Activated naive CD4-positive, alpha-beta T cell treated with anti-CD3 and anti-CD28 coated beads, Interleukin-2, amount 50 U/mL, for 72 hours (primary cell): ENCODE measurements at places on chromosomes 11 and 22. TPM values are rescaled to one million over a fixed set of nuclear protein-coding genes. Genes with fewer than 3 reads are reported as not detected.

Gene LRFN4
- total RNA-seq: 23.9 TPM

Gene OVCH2
- not detected for total RNA-seq

DNA sequence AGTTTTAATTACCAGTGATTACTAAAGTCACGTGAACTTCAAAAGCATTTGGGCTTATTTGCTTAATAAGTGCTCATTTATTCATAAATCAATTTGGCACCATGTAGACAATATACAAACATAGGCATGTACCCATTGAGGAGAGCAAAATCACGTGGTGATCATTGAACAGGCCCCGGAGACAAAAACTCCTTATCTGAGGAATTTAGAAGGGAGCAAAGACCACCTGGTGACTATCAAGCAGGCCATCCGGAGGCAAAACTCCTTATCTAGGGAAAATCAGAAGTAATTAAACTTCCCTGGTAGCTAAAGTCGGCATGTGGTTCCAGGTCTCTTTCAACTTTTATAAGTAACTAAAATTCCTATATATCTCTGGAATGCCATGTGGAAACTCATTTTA, 5.7 kb upstream of the BTBD10 start:
- DNase-seq: no peak

DNA sequence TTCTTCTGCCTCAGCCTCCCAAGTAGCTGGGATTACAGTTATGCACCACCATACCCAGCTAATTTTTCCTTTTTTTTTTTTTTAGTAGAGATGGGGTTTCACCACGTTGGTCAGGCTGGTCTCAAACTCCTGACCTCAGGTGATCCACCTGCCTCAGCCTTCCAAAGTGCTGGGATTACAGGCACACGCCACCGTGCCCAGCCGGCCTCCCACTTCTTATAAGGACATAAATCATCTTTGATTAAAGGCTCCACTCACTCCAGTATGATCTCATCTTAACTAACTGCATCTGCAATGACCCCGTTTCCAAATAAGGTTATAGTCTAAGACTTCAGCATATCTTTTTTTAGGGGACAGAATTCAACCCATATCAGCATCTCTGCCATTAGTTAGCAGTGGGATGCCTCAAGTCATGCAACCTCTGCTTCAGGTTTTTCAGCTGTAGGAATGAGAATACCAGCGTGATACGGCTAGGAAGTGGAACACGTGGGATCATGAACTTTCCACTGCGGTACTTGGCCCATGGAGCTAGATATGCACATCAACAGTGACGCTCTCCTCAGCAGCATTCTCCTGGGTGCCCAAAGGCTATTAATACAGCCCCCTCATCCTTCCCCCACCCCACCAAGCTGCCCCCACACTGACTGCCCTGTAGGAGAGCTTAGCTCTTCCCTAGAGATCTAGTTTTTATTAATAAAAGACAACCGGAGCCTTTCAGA, 41.4 kb downstream of the MCHR1 start:
- DNase-seq: no peak
